ENCODE measurements at places on chromosomes 1 and 21. TPM values are rescaled to one million over a fixed set of nuclear protein-coding genes. Genes with fewer than 3 reads are reported as not detected.

- DNase-seq: peak; percentile 73
Observed at GRCh38 chr1:39960431-39960958, 5.5 kb downstream of the MFSD2A start.

DNA sequence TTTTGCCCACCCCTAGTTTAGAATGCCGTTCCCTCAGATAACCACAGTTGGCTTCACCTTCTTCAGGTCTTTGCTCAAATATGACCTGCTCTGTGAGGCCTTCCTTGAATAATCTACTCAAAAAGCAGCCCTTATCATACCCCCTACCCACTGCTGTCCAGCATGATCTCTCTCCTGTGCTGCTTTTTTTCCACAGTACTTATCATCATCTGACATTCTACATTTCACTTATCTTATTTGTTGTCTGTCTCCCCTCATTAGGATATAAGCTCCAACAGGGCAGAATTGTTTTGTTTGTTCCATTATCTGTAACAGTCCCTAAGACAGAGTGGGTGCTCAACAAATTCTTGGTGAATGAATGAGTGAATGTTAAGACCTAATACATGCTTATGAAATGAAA is 18.1 kb downstream of the USP24 start:
- no peak for DNase-seq

GRCh38 chr21:42019101-42019605 is 9.0 kb upstream of the ZBTB21 start:
- DNase-seq: no peak

- DNase-seq: no peak
Observed at GRCh38 chr1:16073490-16074119, at the start of gene FAM131C. FAM131C (minus strand) TSS chr1:16073651; CDS start chr1:16073442, 209 bp downstream.

DNA sequence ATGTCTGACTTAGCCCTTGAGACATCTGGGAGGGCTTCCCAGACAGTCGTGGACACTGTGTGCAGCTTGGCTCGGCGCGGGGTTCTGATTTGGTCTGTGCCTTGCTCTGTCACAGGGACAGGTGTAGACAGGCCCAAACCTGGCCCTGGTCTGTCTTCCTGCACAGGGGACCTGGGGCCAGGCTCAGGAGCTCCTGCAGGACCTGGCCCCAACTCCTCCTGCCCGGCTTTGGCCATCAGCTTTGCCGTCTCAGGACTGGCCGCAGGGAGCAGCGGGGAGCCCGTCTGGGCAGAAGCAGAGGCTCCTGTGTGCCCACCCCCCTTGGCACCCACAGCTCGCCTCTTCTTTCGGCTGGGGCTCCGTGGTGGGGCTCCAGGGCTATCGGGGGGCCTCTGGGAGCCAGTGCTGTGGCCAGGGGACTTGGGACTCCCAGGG is 1.7 kb downstream of the PERM1 start:
- no peak for DNase-seq

HSPB7 gene
- polyA plus RNA-seq: 8,299 TPM

RCC1 gene
- 24.1 TPM for polyA plus RNA-seq
